ENCODE measurements at places on chromosomes 12 and 14.

GRCh38 chr14:34368971-34369647 lies 92.9 kb downstream of the SPTSSA start:
- no peak for DNase-seq

DNA sequence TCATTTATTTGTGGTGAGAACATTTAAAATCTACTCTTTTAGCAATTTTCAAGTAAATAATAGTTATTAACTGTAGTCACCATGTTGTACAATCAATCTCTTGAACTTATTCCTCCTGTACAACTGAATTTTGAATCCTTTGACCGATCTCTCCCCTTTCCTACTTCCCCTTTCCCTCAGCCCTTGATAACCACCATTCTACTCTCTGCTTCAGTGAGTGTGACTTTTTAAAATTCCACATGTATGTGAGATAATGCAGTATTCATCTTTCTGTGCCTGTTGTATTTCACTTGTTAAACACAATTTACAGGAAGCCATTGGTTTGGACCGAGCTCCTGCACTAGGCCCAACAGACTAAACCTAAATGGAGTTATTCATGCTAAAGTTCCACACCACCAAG lies 458.9 kb upstream of the PDE3A start:
- no peak for DNase-seq

DNA sequence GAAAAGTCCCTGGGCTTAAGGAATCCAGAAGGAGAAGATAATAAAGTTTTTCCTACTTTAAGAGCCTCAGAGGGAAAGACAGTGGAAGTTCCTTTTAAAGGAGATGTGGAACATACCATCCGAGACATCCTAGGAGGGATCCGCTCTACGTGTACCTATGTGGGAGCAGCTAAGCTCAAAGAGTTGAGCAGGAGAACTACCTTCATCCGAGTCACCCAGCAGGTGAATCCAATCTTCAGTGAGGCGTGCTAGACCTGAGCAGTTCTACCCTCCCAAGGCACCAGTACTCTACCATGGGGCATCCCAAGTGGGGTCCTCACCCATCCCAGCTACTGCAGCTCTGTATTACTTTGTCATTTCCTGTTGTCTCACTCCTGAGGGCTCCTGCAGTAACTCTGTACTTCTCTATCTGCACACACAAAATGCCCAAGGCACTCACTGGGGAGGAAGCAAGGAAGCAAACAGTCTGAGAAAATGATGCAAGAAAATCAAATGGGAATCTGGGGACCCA lies 3.8 kb downstream of the TINF2 start:
- no peak for DNase-seq

DNA sequence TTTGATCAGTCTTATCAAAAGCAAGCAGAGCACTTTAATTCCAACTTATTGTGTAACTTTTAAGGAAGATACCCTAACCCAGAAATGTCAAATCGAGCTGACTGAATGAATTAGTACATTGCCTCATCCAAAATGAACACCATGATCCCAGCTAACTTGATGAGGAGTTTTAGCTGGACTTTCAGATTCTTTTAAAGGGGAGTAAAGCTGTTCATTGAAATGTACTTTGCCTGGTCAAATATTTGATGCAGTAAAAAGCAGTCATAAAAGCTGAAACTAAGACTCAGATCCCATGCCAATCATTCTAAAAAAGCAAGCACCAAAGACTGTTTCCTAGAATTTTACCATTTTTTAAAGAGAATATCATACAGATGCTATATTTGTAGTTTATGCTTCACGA lies 114.1 kb downstream of the FSCB start:
- DNase-seq: no peak

- DNase-seq: no peak
Observed at GRCh38 chr12:101928556-101928955, 51.2 kb downstream of the DRAM1 start.

- no peak for DNase-seq
Observed at GRCh38 chr12:122866379-122866778, 29.5 kb downstream of the VPS37B start.

DNA sequence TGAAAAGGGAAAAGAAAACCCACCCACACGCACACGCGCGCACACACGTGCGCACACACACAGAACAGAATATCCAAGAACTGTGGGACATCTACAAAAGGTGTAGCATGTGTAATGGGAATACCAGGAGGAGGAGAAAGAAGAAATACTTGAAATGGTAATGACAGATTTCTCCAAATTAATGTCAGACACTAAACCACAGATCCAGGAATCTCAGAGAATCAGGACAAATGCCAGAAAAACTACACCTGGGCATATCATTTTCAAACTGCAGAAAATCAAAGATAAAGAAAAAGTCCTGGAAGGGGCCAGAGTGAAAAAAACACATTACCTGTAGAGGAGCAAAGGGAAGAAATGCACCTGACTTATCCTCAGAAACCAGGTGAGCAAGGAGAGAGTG lies 26.5 kb downstream of the FBXL14 start:
- no peak for DNase-seq

All from stimulated activated CD4-positive, alpha-beta T cell treated with anti-CD3 and anti-CD28 coated beads, Interleukin-15, amount 100 ng/mL, for 1 hour (primary cell).